Inflammatory macrophage treated with lipopolysaccharide for 4 hours (primary cell): ENCODE measurements at places on chromosomes 3 and 15.
A peak's percentile ranks its signal among the peaks of the same experiment; 100 is the strongest.

DNA sequence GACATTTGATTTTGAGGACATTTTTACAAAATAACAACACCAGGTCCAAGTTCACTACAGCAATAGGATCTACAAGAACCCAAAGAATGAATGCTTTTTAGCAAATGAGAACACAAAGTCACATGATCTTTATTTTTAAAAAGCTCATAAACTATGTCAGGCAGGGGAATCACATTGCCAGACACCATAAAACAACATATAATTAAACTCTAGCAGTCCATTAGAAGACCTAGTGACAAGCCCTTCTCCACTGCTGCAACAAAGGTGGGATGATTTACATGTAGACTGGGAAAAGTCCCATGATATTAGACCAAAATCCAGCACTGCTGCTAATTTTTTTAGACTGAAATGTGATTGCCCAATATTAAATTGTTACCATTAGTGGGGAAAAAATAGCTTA is 92.6 kb downstream of the FHIT start:
- no peak for DNase-seq

- DNase-seq: no peak
Measured at GRCh38 chr15:80785335-80785734, 6.2 kb downstream of the CEMIP start.

DNA sequence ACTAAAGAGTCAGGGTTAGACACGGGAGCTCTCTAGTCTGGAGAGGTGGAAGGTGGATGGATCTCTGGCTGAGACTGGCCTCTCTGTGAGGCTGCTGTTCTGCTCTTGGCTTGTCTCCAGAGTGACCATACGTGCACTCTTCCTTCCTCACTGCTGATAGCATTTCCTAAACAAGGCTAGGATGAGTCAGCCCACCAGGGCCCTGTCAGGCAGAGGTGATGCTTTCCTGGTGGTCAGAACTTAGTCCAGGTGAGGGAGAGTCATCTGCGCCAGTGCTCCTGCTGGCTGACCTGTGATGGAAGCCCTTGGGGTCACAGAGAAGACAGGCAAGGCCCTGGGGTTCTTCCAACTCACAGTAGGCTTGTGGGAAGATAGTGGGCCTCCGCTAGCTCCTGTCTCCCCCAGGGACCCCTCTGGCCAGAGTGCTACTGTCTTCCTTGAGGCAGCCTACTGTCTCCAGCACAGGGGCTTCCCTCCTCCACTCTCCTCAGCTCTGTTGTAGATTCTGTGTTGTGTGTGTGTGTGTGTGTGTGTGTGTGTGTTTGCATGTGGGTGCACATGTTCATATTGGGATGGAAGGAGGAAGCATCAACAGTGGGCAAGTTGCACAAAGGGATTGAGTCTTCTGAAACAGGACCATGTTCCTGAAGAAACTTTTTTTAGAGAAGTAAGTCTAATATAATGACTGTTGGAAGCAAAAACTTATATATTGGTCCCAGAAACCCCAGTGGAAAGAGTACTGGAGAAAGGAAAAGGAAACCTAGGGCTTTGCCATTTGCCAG is 16.5 kb downstream of the ALPK3 start:
- peak; percentile 54 for DNase-seq

- peak; percentile 99 for DNase-seq
Measured at GRCh38 chr3:4978966-4979427, 240 bp upstream of the BHLHE40 start.

DNA sequence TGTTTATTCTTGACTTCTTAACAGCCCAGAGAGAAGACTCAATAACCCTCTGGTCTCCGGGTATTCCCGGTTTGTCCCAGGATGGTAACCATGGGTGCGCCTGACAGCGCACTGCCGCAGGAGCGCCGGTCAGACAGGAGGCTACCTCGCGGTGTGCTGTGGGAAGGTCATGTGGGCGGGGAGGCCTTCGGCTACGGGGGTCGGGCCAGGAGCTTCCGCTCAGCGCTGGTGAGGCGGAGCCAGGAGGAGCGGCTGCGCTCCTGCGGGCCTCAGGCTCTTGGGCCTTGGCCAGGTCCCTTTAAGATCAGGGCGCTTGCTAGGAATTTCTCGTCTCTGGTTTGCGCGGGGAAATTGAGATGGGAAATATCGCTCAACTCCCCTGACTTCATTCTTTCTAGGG is 182.3 kb upstream of the NDN start:
- no peak for DNase-seq

DNA sequence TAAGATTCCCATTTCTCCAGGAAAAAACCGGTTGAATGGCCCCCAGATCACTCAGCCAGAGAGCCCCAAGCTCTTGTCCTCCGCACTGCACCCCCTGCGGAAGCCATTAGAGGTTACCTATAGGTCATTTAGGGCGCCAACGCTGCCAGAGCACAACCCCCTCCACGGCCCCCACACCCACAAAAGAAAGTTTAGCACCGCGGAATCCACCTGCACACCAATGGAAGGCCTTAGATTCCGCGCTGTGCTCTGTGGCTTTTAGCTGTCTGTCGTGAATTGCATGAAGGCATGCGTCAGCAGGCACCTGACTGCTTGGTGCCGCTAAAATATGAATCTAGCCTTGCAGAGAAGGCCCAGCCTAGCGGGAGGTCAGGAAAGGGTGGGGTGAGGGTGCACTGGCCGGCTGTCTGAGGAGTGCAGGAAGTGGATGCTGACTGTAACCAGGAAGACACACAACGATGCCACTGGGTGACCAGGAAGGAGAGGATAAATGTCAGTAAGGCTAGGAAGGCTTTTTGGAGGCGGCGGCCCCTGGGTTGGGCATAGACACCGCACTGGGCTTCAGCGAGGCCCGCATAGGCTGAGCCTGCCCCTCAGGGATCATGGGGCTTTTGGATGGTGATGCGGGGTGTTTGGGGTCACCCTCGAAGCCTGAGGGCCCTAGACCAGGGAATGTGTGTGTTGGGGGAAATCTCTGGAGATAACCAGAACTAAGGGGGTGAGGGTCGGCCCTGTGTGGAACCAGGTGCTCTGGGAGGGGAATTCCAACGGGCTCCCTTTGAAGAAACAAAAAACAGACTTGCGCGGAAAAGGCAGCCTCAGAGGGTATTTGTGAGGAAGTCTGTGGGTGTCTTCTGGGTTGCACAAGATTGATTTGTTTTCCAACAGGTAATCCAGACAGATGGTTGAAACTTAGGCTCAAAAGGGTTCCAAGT is 976 bp upstream of the NUP210 start:
- DNase-seq: peak; percentile 72

GRCh38 chr3:67006460-67006859 is 8.4 kb downstream of the KBTBD8 start:
- no peak for DNase-seq

DNA sequence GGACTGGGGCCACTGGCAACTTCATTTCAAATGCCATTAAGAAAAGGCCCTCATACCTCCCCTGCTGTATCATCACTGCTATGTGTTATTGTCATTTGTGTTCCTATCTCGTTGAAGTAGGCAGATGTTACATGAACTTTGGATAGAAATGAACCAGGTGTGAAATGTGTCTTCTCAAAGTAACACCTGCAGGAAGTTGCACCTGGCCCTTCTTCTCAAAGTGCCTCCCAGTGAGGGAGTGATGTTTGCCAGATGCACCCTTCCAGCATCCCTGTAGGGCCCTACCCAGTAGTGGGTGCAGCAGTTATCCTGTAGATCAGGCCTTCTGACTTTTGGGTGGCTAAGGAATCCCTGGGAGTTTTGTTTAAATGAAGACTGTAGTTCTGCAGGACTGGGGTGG is 197.7 kb upstream of the CTNNB1 start:
- DNase-seq: no peak

DNA sequence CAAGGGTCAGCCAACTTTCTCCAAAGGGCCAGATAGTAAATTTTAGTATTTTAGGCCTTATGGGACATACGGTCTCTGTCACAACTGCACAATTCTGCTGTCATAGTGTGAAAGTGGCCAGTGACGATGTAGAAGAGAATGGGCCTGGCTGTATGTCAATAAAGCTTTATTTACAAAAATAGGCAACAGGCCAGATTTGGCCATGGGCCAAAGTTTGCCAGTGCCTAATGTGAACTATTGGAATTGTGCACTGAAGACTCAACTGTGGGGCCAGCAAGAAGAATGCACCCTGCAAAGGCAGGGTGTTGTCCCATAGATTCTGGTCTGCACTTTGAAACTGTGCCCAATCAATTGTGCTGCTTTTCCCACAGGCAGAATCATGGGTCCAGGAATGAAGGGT is 69.4 kb upstream of the PRR23E start:
- DNase-seq: no peak

DNA sequence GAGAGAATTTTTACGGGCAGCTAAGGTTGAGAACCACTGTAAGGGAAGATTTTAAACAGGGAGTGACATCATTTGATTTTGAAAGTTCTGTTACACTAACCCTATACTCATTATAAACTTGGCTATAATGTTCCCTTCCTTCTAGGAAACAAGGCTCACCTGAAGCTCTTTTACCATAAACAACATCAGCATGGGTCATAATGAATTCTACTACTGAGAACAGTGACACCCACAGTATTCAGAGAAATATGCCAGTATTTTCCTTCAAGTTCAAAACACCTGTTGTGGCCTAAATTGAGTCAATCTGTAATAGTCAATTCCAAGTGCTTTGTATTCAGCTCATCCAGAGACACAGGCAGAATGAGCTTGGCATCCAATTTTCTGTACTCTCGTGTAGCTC is 175.3 kb upstream of the STT3B start:
- DNase-seq: no peak

DNA sequence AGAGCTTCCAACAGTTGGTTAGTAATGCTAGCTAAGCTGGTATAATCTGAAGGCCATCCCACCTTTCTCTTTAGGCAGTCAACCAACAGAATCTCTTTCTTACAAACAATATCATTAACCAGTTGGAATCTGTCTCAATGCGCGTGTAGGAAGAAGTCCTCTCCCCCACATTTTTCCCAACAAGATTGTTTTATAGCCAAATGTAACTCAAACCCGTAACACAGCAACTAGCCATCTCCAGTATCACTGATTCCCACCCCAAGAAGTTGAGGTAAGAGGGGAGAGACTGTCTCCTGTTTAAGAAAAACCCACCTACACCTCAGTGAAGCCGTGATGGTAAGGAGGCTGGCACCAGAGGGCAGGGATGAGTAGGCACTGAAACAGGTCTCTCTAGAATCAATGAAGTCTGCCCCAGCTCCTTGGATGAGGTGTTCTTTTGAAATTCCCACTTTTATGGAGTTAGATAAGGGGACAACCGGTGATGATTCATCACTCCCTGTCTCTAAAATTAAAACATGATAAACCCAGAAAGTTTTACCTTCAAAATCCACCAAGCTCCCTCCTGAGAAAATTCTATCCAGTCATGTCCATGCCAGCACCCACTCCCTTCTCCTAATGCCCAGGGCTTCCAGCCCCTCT is 30.9 kb downstream of the CDC25A start:
- no peak for DNase-seq

- peak; percentile 46 for DNase-seq
Measured at GRCh38 chr3:161212906-161213305, 8.2 kb upstream of the NMD3 start.

- no peak for DNase-seq
Measured at GRCh38 chr3:11635680-11636393, 7.9 kb downstream of the VGLL4 start.

DNA sequence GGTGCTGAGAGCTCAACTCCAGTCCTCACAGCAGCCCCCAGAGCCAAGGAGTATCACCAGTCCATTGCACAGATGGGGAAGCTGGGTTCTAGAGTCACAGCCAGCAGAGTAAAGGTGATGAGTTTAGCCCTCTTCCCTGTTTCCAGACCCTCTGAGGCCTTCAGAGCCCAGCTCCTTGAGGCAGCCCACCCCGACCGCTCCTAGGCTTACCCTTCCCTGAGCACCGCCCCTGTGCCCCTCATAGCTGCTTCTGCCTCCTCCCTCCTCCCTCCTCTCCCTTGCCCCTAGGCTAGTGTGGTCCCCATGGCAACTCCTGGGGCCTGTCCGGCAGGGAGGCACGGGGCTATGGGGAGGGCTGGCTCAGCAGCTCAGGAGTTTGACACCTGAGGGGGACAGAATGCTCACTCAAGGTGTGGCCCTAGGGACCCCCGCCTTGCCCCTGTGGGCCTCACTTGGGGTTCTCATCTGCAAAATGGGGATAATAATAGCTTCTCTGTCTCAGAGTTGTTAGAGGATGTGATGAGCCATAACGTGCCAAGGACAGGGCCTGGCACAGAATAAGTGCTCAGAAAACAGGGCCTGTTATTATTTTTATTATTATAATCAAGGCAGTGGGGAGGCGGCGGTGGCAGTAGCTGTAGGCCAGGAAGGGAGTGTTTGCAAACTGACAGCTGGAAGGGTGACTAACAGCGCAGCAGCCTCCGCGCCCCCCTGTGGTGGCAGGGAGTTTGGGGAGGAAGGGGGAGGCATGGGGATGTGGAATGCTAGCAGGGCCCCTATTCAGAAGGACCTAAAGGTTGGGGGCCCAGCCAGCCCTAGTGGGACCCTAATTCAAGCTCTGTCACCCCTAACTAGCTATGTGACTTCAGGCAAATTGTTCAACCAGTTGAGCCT is 11.5 kb downstream of the CSK start:
- DNase-seq: peak; percentile 53

DNA sequence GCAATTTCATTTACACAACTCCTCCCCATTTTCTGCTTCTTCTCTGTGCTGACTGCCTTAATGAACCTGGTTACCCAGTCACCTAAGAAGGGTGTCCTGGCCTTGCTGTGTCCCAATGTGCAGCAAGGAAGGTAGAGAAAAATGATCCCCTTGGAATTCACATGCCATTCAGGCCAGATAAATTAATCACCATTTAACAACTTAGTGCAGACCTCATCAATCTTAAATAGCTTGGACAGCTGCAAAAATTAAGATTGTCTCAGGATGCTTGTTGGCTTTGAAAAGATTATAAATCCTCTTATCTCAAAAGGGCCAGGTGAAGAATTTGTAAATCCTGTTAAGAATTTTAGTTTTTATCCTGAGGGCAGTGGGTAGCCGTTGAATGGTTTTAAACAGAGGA is 9.7 kb upstream of the CDV3 start:
- no peak for DNase-seq

GRCh38 chr15:67097930-67098740 is 32.7 kb downstream of the SMAD3 start:
- DNase-seq: no peak

- peak; percentile 49 for DNase-seq
Measured at GRCh38 chr3:87503900-87504498, 227.6 kb upstream of the POU1F1 start.

GRCh38 chr3:45693941-45694521 is 4.8 kb downstream of the SACM1L start:
- no peak for DNase-seq

DNA sequence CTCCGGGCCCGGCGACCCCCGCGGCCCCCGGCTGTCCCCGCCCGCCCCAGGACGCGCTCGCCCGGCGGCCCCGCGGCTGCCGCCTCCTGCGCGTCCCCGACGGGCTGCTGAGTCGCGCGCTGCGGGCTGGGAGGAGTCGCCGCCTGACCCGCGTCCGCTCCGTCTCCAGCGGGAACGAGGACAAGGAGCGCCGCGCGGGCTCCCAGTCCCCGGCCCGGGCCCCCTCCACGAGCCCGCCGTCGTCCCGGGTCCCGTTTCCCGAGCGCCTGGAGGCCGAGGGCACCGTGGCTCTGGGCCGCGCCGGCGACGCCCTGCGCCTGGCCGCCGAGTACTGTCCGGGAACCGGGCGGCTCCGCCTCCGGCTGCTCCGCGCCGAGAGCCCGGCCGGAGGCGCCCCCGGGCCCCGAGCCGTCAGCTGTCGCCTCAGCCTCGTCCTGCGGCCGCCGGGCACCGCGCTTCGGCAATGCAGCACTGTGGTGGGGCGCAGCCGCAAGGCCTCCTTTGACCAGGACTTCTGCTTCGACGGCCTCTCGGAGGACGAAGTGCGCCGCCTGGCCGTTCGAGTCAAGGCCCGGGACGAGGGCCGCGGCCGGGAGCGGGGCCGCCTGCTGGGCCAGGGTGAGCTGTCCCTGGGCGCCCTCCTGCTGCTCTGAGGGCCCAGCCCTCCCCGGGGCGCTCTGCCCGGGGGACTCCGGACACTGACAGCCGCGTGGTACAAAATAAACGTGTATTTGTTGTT is 1.5 kb downstream of the C2CD4A start:
- DNase-seq: peak; percentile 73
